ENCODE measurements at places on chromosomes 16 and 17.

DNA sequence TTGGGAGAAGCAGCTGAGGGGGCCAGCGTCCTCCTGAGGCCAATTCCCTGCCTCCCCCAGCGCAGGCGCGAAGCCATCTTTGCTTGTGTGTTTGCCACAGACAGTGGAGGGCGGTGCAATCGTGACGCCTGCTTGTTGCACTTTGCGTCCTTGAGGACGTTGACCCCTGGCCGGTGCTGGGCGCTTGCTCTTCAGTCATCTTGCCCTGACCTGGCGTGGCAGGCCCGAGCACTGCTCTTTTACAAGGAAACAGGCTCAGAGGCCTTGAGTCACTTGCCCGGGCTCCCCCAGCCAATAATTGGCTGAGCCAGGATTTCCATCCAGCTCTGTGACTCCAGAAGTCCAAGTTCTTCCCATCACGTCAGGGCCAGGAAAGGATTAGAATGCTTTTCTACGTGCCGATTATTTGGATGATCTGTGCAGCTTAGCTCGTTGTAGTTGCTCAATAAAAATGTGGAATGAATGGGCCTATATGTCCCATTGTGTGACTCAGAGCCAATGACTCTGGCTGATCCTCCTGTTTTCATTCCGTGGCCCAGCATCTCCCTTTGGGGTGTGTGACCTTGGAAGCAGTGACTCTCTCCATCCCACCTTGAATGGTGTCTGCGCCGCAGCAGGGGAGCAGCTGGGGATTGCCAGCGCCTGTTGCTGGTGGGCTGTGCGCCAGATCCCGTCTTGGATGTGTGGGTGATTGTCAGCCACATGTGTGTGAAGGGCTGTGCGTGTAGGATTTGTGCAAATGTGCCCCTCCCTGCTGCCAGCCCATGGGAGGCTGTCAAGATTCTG lies 214.1 kb downstream of the SEC14L1 start:
- no peak for DNase-seq

GRCh38 chr17:49552070-49552751 lies 23.5 kb upstream of the NXPH3 start:
- no peak for DNase-seq

- no peak for DNase-seq
Observed at GRCh38 chr17:64173646-64174045, 43.7 kb upstream of the ERN1 start.

- no peak for DNase-seq
Observed at GRCh38 chr17:7590743-7591142, 849 bp upstream of the SOX15 start.

DNA sequence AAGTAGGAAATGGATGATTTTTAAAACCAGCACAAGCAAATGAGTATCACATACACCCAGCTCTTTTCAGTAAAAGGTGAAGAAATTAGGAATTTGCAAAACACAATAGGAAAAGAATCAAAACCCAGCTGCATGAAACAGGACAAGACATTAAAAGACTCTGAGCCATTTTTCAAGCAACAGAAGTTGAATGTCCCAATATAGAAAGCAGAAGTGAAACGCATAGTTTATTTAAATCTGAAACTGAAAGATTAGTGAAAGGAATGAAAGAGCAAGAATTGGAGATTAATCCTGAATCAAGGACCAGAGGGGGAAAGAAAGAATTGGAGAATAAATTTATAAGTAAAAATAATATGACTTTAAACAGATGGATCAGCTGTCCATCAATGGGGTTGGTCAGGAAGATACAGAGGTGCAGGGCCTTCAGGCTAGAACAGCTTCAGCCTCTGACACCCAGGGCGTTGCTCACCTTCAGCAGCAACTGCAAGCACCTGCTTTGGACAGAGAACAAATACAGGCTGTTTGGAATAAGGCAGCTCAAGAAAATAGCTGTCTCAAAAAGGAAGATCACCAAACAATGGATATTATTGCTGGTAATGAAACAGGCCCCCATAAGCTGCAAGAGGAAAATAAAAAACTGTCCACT lies 3.9 kb upstream of the ARHGAP17 start:
- peak; percentile 57 for DNase-seq

Measured in OCI-M1 (cell line).